Cerebellum (tissue), 4 donors: ENCODE measurements at places on chromosomes 6 and 20.

DNA sequence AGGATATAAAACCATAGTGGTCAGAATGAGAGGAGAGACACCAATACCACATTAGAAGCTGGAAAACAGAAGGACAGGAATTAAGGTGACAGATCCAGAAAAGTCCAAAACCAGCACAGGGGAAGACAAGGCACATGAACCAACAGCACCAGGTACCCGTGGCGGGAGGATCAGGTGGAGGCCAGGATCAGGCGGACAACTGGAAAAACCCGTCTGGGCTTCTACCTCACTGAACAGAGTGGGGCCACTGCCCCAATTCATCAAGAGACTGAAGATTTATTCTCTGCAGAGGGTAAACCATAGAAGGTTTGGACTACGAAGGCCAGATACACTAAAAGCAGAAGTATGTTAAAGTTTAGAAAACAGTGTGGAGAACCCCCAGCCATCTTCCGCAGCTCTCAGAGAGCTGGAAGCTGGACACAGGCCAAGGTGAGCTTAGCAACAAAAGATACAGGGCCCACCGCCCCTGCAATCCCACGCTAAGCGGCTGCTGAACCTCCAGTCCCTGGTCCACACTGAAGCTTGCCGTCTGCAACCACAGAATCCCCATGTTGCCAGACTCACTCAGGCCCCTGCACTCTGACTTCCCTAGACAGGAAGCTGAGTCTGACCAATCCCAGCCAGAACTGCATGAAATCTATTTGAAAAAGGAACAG is 29.9 kb downstream of the ABHD12 start:
- no peak for DNase-seq

GRCh38 chr6:119255492-119255891 is 94.1 kb downstream of the MAN1A1 start:
- DNase-seq: no peak

DNA sequence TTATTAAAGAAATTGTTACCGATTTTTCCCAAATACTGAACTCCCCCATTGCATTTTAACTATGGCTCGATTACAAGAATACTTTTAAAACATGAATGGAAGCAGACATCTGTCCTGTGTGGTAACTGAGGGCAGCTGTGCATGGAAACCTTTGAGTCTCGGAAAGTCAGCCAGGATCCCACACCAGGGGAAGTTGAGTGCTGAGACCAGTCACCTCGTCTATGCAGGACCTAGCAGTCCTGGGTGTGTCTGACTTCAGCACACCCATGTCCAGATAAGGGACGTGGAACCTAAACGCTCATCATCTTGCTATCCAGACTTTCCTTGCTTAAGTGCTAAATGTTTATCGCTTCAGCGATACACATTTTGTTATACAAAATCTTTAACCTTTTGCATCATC is 6.1 kb downstream of the RIN2 start:
- no peak for DNase-seq

GRCh38 chr6:170305805-170306323 is 694 bp upstream of the FAM120B start:
- no peak for DNase-seq

- DNase-seq: no peak
Observed at GRCh38 chr20:46088409-46089166, 1.2 kb downstream of the NCOA5 start.

DNA sequence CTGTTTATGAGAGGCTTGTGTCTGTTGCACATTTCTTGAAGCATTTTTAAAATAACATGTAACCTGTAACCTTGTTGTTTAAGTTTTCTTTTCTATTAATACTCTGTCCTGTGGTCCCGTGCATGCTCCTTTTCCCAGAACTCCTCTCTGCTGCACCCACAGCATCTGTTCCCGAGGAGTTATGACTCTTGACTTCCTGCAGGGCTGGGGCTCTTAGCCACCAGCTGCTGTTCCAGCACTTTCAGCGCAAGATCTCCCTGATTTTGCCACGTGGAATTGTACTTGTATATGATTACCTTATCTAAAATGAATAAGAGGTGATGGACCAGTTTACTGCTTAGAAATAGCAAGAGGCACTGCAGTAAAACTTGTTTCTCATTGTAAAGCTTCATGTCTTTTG is 150.6 kb downstream of the QKI start:
- no peak for DNase-seq

- peak; percentile 35 for DNase-seq
Observed at GRCh38 chr6:137707590-137708360, 159.3 kb upstream of the TNFAIP3 start.

GRCh38 chr6:13985663-13986325 is 61.0 kb downstream of the RNF182 start:
- DNase-seq: no peak

DNA sequence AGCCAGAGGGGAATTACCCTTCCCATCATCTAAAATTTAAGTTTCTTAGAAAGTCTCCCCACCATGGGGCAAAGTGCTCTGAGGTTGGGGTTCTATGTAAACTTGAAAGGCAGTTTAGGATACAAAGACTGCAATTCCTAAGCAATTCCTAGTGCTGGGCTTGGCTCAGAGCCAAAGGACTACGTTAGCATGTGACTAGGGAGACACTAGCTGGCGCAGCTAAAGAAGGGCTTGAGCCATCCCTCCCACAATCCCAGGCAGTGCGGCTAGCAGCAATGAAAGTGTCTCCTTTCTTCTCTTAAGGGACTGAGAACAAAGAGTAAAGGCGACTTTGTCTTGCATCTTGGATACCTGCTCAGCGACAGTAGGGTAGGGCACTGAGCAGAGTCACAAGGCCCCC is 306.6 kb upstream of the FKBP1C start:
- no peak for DNase-seq

DNA sequence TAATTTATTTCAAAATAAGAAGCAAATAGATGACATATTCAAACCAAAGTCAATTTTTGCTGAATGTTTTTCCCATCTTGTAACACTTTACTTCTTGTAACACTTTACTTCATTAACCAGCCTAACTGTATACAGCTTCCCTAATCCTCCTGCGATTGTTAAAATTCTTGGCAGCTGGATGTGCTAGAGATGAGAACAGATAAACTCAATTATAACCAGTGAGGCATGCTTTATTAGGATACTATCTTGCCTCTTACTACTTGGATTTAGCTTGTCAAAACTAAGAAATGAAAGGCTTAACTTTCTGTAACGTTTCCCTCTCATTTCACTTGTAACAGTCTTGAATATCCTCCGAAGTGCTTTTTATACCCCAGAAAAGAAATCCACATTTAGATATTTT is 94.1 kb upstream of the BMP5 start:
- DNase-seq: no peak

- no peak for DNase-seq
Observed at GRCh38 chr20:59923514-59923913, 9.9 kb downstream of the SYCP2 start.
